Progenitor cell of endocrine pancreas (in vitro differentiated cells): ENCODE measurements at places on chromosomes 12 and 14.

- DNase-seq, result no peak
Observed at GRCh38 chr12:42278128-42278510, 40.1 kb upstream of the YAF2 start.

- DNase-seq, result no peak
Observed at GRCh38 chr14:98146416-98146815, 1125.6 kb downstream of the BCL11B start.

DNA sequence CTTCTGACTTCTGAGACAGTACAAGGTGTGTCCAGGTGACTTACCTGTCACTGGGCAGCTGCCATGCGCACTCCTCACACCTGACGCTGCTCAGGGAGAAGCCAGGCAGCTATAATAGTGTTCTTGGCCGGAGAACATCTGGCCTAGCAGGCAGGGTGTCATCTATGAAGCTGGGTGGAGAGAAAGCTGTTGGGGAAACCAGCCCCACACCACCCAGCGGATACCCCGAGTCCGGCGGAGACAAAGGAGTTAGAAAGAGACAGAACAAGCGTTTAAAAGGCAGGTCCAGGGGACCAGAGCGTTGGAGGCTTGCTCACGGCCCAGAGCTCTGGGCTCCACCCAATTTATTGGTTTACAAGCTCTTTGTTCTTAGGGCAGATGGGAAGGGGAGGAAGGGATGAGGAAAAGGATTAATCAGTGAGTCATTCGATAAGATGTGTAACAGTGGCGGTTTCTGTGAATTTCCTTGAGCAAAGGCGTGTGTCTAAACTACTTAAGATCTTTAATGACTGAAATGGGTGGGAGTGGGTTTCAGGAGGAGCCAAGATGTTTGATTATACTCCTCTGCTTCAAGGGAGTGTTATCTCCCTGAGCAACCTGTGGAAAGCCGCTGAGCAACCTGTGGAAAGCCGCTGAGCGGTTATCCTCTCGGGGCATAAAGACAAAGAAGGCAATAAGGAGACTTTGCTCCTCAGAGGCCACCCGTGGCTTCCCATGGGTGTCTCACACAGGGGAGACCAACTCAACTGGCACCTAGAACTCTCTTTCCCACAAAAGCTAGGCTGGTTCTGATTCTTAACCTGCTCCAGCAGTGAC lies at the start of gene GALNT8:
Gene GALNT8, plus strand, starts transcription at position 580 of the 816 bp plus-strand sequence. CDS start 278 bp downstream, outside the sequence.
- DNase-seq, result no peak

GRCh38 chr14:66746316-66747006 lies 238.5 kb downstream of the GPHN start:
- DNase-seq, result no peak

GRCh38 chr12:105226219-105226618 lies 9.8 kb downstream of the APPL2 start:
- DNase-seq, result no peak

DNA sequence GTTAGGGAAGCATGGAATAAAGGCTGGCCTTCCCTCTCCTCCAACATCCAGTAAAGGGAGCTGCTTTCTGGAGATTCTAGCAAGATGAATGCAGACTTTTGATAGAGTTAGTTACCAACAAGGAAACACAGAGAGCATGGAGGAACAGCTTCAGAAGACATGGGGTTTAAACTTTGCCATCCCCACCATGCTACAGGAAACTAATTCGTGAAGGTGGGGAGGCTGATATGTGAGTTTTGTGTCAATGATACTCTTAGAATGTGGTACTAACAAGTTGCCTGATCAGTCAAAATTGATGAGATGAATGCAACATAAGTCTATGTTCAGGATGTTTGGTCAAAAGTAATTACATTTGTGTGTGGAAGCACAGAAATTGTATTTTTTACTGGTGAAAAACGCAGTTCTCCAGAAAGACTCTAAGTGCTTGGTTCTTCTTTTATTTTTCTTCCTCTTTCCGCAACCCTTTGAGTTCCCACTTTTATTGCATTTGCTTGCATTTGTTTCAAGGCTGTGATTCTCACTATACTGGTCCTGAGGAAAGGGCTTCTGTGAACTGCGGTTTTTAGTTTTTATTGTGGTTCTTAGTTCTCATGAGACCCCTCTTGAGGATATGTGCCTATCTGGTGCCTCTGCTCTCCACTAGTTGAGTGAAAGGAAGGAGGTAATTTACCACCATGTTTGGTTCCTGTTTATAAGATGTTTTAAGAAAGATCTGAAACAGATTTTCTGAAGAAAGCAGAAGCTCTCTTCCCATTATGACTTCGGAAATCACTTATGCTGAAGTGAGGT lies at the start of gene CLEC4A:
Gene CLEC4A, plus strand, starts transcription at position 494 of the 789 bp plus-strand sequence. Its CDS starts 262 bp downstream, at position 756.
- no peak for DNase-seq

DNA sequence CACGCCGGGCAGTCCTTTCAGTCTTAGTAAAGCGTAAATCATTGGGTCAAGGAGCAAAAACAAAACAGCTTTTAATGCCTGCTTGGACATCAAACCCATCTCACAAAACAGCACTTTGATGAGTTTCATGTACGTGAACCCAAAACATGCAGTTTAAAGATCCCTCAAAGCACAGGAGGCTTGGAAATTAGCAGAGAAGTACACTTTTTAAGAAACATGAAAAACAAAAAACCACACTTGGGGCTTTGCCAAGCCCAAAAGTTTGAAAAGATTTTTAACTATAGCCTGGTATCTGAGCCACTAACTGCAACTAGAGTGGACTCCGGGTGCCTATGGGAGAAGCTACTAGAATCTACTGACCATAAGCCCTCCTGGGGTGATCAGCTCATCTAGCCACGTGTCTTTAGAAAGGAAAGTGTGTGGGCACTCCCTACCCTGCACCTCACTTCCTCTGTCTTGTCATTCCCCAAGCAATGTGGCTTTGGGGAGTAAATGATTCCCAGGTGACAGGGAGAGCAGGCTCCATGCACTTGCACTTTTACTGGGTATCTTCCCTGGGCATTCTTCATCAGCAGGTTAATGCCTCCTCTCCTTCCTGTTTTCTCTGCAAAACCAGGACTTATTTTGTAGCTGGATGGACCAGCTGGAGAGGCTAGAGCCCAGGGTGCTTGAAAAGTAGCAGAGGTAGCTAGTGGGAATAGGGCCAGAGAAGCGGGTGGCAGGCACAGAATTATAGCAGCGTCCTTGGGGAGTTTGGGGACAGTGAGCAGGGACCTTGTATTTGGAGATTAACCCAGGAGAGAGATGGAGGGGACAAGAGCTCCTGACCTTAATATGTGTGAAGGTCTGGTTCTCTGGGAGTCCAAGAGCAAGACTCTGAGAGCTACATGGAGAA lies 339.3 kb downstream of the BCL11B start:
- no peak for DNase-seq

- DNase-seq, result no peak
Observed at GRCh38 chr12:104416136-104416535, 40.6 kb upstream of the CHST11 start.

GRCh38 chr14:100503251-100503650 lies 84.0 kb downstream of the BEGAIN start:
- no peak for DNase-seq

GRCh38 chr14:103155010-103155409 lies 31.7 kb downstream of the TNFAIP2 start:
- no peak for DNase-seq

GRCh38 chr12:48615681-48616080 lies 45.8 kb upstream of the LALBA start:
- no peak for DNase-seq

DNA sequence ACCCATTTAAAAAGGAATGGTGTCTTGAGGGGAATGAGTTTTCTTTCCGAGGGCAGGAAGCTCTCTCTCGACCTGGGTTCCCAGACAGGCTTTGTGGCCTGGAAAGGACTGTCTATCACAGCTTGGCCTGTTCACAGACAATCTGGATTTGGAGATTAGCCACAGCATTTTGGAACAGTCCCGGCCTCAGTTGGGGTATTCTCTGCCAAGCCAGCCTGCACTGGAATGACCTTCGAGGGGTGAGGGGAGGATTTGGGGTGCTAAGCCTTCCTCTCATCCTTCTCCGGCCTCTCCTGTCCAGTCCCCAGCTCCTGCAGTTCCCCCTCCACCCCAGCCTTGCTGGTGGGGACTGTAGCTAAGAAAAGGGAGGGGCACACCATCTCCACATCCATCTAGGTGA lies 13.0 kb downstream of the TBX5 start:
- no peak for DNase-seq

GRCh38 chr12:42538203-42538602 lies 51.3 kb downstream of the PRICKLE1 start:
- DNase-seq, result no peak

DNA sequence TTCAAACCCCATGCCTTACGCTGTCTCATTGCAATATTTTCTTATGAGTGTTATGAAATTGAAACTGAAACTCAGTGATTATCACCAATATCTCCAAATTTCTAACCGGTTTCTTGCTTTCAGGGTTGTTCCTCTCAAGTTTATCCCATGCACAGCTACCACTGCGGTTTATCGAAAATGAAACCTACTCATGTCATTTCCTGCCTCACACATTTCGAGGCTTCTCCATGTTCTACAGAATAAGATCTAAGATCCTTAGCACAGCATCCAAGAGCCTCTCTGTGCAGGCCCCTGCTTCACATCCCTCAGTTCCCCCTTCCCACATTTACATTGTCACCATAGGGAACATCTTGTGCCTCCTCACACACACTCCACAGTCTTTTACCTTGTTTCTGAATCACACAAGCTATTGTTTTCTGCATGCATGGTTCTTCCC lies 45.5 kb upstream of the FAR2 start:
- no peak for DNase-seq

DNA sequence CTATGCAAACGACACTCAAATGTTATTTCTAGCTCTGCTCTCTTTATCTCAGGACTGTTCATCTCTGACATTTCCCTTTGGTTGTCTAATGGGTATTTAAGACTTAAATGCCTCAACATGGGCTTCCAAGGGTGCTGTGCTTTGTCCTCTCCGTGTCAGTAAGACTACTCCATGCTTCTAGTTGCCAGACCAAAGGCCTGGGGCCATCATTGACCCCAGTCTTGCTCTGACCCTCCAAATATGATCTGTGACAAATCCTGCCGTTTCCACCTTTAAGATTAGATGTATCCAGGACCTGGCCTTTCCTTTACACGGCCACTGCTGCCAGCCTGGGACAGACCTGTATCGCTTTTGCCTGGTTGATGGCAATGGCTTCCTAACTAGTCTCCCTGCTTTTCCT lies 126.3 kb upstream of the DYRK2 start:
- DNase-seq, result no peak

DNA sequence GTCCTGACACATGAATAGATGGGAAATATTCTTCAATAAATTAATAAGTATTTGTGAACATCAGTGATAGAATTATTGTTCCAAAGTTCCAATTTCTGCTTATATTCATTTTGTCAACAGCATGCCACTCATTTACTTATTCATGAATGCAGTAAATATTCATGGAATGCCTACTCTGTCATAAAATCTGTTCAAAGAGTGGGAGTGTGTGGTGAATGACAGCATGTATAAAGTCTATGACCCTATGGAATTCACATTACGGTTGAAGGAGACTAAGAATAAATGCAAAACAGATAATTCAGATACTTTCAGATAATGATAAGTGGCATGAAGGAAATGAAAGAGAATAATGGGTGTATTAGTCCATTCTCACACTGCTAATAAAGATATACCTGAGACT lies 494.7 kb downstream of the NRXN3 start:
- DNase-seq, result no peak

DNA sequence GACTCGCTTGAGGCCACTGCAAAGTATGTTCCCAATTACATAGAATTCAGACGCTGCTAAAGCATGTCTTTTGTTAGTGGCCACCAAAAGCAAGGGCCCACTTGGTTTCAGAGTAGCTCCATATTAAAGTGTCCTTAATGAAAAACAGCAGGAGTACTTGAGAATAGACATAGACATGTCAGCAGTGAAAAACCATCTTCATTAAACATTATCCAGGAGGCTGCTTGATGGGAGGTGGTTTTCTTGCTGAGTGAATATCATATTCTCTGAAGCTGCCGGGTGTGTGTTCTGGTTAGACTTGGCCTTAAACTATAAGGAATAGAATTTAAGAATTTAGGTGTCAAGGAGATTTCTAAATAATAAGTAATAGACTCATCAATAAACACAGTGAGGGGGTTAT lies 79.5 kb upstream of the CCDC198 start:
- DNase-seq, result no peak

DNA sequence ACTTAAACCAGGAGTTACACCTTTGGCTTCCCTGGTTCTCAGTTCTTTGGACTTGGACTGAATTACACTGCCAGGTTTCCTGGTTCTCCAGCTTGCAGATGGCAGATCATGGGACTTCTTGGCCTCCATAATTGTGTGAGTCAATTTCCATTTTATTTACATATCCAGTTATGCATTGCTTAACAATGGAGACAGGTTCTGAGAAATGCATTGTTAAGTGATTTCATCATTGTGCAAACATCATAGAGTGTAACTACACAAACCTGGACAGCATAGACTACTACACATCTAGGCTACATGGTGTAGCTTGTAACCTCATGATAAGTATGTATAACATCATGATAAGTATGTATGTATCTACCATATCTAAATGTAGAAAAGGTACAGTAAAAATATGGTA lies 276.1 kb upstream of the BTG1 start:
- no peak for DNase-seq

DNA sequence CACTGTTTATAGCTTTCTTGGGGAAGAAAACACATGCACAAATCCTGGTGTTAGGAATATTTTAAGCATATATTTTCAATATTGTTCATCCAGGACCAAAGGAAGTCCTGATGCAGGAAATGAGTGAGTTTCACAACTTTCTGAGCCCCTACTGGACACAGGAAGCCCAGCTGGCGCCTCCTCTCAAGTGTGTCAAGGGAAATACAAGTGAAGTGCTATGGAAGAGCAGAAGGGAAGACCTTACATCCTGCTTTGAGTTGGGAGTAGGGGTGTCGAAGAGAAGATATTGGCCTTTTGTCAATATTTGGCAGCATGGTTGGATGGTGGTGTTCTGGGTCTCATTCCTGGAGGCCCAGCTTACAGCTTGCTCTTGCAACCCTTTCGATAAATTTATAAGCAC lies 66.1 kb upstream of the ZDHHC17 start:
- no peak for DNase-seq

DNA sequence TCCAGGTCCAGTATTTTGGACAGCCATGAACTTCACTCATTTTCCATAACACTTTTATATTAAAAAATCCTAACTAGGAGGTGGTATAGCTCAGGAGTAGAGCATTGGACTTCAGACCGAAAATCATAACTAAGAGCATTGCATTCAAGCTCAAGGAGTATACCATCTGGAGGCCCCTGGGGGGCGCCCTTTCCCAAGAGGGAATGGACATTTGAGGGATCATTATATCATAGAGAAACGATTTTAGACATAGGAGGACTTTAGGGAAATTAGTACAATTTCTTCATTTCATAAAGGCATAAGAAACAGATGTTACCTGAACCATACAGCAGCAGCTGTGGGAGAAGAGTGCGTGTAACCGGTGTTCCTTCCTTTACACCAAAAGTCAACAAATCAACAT lies 5.2 kb upstream of the ATG14 start:
- DNase-seq, result no peak
